ENCODE measurements at places on chromosomes 6 and 20.

GRCh38 chr6:152348116-152348515 lies 289.0 kb downstream of the SYNE1 start:
- DNase-seq: no peak

GRCh38 chr6:13358511-13358910 lies 30.2 kb upstream of the TBC1D7 start:
- DNase-seq: no peak

GRCh38 chr20:38187517-38187916 lies 22.4 kb upstream of the TGM2 start:
- DNase-seq: no peak

DNA sequence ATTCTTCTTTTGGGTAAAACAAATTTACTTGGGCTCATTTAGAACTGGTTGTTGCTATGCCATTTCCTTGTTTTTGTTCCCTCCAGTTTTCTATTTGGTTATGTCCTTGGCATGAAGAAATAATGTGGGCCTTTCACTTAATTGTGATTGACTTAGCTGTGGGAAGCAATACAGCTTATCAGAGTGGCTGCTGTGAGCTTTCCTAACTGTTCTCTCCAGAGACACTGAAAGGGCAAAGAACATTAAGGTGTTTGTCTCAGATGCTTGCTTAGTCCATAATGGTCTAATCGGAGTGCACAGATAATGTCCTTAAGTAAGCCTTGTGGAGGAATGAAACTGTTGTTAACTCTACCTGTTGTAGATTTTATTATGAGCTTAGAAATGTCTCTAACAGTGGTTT lies 56.6 kb downstream of the SH3BGRL2 start:
- DNase-seq: no peak

GRCh38 chr6:168972128-168972527 lies 281.5 kb downstream of the THBS2 start:
- DNase-seq: no peak

DNA sequence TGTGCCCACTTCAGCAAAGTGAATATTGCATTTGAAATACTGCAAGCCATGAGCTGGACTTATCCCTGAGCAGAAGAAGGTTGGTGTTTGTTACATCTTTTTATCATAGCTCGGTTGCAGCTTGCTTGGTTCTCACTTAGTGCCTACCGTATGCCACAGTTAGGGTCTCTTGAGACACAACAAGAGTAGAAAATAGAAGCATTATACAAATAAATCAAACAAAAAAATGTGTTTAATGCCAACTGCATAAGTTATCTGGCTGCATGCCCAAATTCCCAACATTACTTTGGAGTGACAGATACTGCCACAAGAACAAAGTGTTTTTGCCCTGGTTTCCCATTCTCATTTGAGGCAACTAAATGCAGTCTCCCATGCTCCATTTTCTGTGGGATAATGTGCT lies 53.9 kb upstream of the LAMP5 start:
- no peak for DNase-seq

DNA sequence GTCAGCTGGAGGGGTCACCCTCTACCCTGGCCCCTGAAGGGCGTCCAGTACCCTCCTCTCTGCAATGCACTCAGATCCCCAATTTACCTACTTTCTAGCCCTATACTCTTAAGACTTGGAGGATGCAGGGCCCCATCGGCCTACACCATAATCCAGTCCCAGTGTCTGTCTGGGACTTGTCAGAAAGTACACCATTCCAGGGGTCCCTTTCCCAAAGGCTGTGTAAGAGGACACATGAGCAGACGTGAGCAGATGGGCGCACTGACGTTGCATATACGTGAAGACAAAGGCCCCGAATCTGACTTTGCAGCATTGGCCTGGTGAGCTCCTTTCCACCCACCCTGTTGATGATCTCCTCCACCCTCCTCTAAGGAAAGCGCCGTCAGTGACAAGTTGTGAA lies 20.9 kb upstream of the SMOC2 start:
- DNase-seq: no peak

DNA sequence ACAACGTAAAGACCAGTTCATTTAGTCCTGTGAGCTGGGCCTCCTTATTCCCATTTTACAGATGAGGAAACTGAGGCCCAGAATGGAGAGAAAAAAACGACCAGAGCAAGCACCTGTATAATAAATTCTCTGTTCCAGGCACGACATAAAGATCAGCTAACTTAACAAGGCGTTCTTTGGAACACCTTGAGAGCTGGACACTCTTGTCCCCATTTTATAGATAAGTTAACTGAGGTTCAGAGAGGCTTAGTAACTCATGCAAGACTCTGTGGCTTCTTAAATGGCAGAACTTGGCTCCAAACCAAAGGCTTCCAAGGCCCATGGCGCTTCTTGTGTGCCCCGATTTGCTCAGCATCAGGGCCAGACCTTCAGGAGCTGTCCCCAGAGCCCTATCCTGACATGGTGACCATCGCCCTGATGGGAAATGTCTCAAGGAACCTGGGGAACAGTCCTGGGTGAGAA lies 142.1 kb downstream of the VEGFA start:
- DNase-seq: no peak

GRCh38 chr6:26022132-26022472 lies 59.5 kb downstream of the TRIM38 start:
- DNase-seq: peak; percentile 40
